ENCODE measurements at places on chromosomes 6 and 20.
A peak's percentile ranks its signal among the peaks of the same experiment; 100 is the strongest.

- peak; percentile 49 for DNase-seq
Observed at GRCh38 chr6:97497713-97498331, 214.8 kb upstream of the MMS22L start.

DNA sequence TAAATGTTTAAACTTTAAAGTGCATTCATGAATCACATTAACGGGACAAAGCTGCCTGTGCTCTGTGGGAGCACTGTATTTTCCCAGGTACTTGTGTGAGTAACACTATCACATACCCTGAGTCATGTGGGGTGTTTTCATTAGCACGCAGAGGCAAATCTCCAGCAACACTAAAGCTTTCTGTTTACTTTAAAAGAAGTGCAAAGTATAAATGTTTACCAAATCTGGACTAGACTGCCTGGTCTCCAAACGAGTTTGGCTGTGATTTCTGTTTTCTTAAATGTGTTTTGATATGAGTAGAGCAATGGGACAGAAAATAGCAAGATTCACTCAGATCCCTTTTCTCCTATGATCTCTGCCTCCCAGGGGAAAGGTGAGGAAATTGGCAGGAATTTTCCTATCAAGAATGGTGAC lies 28.8 kb upstream of the RIPPLY2 start:
- no peak for DNase-seq

GRCh38 chr6:148846778-148847761 lies 100.2 kb downstream of the UST start:
- DNase-seq = no peak

GRCh38 chr6:71246596-71246995 lies 42.0 kb upstream of the OGFRL1 start:
- DNase-seq = no peak

DNA sequence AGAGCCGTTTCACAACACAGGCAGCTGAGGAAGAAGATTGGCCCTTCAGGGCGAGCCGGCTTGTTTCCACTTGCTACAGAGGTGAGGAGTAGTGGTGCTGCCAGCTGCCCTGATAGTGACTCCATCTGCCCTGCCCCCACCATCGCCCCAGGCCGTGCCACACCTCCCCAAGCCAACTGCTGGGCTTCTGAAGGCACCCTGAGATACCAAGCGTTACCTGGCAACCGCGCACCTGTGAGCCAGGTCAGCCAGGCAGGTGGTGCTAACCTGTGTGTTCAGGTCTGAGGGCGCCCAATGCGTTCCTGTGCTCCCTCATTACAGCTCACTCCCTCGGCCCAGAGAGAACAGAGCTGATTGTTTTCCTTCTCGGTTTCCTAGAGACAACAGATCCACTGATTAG lies 299.1 kb upstream of the ID4 start:
- DNase-seq = no peak

- no peak for DNase-seq
Observed at GRCh38 chr6:151370509-151371078, 20.8 kb downstream of the ZBTB2 start.

- peak; percentile 33 for DNase-seq
Observed at GRCh38 chr20:258963-259362, 1.4 kb downstream of the DEFB132 start.

- no peak for DNase-seq
Observed at GRCh38 chr6:127972815-127973214, 72.0 kb upstream of the THEMIS start.

DNA sequence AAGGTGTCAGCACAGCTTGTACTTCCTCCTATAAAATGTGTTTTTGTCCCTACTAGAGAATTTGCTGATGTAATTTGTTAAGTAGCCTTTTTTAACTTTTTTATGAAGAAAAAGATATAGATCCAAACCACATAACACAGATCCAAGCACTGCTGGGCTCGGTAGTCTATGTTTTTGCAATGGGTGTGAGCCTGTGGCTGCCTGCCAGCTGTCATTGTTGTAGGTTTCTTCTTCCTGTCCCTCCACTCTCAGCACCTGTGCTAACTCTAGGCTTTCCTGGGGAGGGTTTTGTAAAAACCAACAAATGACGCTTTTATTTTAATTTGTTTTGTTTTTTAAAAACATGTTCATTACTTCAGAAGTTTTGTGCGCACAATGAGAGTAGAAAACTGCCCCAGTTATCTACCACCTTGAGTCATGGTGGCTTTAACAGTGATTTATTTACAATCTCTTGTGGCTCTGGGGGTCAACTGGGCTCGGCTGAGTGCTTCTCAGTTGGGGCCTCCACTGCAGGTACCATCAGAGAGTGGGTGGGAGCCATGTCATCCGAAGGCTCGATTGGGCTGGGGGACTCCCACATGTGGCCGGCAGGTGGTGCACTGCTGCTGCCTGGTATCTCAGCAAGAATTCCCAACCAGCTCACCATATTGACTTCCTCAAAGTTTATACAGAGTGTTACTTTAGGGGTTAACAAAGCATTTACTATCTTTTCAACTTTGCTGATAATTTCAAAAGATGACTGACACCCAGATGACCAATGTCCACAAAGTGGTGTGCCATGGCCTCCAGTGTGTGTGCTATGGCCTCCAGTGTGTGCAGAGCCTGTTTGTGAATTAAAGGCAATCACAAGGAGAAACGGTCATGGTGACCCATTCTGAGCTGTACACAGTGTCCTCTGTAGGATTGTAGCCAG lies 3.0 kb upstream of the CCR6 start:
- no peak for DNase-seq

DNA sequence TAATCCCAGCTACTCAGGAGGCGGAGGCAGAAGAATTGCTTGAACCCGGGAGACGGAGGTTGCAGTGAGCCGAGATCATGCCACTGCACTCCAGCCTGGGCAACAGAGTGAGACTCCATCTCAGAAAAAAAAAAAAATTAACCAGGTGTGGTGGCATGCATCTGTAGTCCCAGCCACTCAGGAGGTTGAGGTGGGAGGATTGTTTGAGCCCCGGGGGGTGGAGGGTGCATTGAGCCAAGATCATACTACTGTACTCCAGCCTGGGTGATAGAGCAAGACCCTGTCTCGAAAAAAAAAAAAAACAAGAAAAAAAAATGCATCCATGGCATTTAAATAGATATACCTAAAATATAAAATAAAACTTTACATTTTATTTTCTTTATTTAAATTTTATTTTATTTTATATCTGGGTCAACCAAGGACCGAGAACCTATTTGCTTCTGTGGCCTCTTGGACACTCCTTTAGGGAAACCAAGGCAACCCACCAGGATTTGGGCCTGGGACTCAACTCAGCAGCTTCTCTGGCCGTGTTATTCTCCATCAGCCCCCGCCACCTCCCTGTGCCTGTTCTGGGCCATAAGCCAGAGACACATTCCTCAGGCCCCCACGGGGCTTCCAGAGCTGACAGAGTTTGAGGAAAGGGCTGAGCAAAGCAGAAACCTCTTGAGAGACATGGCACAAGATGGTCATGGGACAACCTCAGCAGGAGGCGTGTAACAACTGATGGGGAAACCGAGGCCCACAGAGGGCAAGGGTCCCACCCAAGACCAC lies 6.2 kb downstream of the SNTA1 start:
- no peak for DNase-seq

DNA sequence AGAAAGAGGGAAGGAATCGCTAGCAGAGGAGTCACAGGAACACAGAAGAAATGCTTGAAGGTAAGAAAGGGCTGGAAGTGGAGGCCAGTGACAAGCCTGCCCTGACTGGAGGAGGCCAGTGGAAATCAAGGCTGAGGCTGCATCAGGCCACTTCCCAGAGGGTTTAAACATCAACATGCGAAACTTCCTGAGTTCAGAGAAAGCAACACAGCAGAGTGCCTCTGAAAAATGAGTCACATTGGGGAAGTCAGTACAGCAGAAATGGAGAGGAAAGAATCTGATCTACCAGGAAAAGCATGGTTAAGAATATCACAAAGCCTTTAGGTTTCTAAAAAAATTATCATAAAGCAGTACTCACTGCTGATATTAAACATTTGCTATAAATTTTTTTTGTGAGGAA lies 23.3 kb downstream of the NAPB start:
- no peak for DNase-seq

DNA sequence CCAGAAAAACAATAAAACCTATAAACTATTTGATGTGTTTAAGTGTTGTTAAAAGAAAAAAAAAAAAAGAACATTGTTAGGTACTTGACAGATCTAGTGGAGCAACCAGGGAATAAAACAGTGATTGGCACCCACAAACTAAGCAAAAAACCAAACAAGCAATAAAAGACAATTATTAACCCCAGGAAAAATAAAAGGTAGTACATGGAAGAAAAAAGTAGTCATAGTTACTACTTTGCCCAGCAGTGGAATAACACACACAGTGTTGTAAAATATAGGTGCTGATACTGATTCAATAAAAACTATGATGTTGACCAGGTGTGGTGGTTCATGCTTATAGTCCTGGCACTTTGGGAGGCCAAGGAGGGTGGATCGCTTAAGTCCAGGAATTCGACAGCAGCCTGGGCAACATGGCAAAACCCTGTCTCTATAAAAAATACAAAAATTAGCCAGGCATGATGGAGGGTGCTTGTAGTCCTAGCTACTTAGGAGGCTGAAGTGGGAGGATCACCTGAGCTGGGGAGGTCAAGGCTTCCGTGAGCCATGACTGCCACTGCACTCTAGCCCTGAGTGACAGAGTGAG lies 43.9 kb downstream of the PIGU start:
- DNase-seq = no peak

DNA sequence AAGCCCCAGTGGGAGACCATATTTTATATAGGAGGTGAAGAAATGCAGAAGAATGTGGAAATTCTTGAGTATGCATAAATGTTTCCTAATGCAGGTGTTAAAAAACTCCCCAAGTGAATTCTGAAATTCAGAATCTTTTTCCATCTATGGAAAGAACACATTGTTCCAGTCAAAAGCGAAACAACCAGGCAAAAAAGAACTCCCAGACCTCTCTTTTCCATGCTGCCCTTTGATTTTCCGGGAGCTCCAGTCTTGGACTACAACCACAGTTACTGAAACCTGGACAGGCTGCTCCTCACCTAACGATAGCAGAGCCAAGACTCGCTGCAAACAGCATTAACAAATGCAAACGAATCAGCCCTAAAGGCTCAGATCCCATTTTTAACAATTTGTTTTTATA lies 108.7 kb upstream of the CNKSR3 start:
- no peak for DNase-seq

DNA sequence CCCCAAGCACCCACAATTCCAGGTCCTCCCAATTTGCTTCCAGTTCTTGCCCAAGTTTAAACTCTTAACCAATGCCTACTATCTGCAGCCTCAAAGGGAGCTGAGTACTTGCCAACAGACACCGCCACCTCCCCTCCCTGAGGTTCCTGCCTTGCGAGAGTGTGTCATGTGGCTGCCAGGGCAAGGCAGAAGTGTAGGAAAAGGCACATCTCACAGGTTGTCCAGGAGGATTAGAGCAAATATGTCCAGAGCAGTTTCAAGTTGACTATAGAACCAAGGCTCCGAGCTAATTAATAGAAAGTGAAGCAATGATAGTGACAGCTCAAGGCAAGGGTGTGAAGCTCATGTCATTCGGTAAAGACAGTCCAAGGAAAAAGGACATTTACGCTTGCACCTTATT lies 127.8 kb downstream of the ATXN1 start:
- DNase-seq = no peak

GRCh38 chr6:19362396-19362795 lies 474.8 kb upstream of the ID4 start:
- no peak for DNase-seq

DNA sequence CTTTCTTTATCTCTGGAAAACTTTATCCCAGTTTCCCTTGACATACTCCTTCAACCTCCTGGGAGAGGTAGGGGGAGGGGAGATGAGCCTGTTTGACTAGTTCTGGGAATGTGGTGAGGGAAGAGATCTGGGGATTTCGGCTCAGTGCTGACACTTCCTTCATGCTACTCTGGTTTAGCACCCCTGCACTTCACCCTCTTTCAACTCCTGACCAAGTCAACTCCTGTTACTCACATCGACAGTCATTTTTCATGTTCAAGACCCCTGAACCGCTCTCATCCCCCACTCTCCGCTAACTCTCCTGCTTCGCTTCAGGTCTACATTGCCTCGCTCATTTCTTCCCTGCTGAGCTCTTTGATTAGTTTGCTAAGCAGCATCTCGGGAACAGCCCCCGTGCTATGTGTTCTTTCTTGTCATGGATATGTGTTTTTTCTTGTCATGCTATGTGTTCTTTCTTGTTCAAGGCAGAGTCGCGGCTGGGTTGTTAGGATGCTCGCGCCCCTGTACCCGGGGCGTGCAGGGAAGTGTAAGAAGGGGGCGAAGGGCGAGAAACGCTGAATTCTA lies 16.6 kb upstream of the TRIM27 start:
- DNase-seq = no peak

DNA sequence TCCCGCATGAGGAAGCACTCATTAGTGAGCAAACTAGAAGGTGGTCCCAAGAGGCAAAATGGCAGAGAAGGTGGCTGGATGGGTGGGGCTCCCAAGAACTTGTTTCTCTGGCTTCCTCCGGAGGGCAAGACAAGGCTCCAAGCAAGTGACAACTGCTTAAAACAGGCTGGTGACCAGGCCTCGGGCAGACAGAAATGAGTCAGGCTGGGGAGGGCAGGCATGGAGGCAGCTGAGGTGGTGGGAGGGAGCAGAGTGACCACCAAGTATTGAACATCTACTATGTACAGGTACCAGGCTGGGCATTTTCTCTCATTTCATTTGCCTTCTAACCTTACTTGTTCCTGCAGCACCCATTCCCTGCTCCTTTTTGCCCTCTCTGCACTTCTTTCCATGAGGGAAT lies 33.4 kb downstream of the TNXB start:
- no peak for DNase-seq

- DNase-seq = no peak
Observed at GRCh38 chr20:17859616-17860232, 108.9 kb downstream of the SNX5 start.

DNA sequence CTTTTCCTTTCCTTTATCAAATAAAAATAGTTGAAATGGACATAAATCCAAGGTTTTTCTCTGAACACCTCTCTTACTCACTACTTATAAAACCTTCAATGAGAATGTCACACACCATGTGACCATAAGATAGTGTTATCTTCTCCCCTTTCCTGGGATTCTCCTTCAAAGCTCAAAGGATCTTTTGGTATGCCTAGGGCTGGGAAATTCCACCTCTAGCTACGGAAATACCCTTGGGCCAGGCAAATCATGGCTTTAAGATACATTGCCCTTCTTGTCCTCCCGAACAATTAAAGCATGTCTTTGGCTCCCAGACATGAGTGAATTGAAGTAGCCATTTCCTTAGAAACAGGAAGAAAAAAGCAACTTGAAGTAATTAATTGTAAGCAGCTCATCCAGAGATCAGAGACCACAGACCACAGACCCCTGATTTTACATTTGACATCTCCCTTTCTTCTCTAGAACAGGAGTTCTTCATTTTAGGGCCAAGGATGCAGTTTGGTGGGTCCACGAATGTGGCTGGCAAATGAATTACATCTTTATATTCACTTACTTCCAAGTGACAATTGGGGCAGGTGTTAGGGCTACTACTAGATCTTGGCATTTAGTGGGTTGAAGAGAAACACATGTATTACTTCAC lies 4.1 kb downstream of the PLCB4 start:
- no peak for DNase-seq

Data from HCT116 (cell line).